ENCODE measurements at places on chromosomes 2 and 18. TPM values are rescaled to one million over a fixed set of nuclear protein-coding genes. Genes with fewer than 3 reads are reported as not detected.

DNA sequence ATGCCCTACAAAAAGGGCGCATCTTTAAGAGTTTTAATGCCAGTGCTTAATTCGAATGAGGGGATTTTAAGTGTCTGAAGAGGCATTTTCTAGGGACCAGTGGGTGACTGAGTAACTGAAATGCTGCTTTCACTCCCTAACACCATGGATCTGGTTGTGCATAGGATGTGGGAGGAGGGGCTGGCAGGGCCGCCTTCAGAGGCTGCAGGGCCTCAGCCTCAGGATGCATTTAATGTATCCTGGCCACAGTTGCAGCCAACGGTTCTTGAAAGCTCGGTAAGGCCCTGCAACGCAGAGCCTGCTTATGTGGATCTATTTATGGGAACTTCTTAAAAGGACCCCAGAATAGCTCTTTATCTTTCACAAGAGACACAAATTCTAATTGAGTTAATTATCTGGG, 25.8 kb upstream of the IL18RAP start:
- no peak for DNase-seq

DNA sequence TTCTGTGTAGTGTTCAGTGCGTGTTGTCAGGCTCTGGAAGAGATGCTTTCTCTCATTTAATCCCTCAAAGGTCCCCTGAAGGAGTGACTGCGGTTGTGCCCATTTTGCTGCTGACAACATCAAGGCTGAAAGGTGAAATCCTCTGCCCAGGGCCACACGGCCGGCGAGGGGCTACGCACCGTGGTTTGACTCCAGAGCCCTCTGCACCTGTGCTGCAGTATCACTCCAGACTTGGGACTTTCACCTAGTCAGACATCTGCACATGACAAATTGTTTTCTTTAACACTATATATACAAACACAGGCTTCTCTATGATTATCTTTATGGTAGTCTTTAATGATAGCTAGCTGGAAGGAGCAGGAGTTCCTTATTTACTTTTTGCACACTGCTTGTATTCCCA, 90.2 kb downstream of the ARMC9 start:
- no peak for DNase-seq

DNA sequence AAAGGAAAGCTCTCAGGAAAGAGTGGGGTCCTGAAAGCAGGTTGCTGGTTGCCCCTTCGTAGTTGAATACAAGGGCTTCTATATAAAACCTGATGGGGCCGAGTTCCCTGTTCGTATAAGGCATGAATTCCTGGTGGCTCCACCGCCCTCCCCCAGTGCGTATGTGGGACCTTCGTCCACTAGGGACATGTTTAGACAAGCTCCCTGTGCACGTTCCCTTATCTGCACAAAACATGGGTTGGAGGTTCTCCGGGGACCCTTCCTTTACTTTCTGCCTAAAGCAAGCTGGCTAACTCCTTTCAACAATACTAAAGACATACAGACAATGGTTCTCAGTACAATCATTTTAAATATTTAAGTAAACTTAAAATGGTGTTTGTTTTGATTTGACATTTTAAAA, 8.0 kb downstream of the CLUL1 start:
- no peak for DNase-seq

- no peak for DNase-seq
Observed at GRCh38 chr2:31239593-31240177, 5.7 kb downstream of the EHD3 start.

GRCh38 chr2:172072303-172072702, 13.0 kb upstream of the DLX1 start:
- no peak for DNase-seq

DNA sequence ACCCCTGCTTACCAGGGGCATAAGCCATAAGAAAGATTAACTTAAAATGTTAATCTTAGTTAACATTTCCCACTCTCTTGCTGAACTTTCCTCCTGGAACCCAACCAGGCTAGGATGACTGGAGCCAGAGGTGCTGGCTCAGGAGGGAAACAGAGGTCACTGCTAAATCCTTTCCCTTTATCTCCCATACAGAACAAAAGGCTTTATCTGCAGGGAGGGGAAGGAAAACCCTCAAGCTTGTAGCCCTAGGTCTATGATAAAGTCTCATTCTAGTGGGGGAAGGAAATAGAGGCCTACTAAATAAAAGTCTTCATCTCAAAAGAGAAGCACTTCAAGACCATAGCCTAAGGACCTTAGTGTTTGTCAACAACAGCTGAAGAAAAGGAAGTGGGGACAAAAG, 18.6 kb downstream of the HIBCH start:
- no peak for DNase-seq

GRCh38 chr2:222088561-222088960, 210.2 kb downstream of the PAX3 start:
- no peak for DNase-seq

DNA sequence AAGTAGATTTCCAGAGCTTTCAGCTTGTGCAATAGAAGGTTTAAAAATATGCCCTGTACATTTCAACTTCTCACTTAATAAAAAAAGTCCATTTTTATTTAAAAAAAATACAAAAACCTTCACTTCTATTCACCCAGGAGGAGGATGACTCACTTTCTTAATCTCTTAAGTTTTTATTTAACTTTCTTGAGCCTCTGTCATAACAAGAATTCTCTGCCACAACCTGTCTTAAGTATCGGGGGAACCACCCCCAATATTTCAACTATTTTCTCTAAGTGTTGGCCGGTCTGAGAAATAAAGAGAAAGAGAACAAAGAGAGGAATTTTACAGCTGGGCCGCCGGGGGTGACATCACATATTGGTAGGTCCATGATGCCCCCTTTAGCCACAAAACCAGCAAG, 58.4 kb downstream of the LRATD1 start:
- no peak for DNase-seq

DNA sequence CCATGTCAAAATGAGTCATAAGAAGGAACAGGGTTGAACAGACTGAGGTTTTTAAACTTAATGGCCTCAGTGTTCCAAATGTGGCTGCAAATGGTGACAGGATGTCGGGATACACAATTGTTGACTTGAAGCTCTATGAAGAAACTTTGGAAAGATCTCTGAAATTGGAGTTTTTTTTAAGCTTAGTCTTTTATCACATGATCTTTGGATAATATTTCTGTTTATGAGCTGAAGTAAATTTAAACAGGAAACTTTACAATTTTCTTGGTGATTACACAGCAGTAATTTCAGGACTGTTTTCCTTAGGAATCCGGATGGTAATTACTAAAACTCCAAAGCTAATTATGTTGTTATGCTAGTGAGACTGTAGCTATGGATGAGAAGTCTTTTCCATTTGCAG, 199.1 kb upstream of the NRXN1 start:
- DNase-seq, result no peak

DNA sequence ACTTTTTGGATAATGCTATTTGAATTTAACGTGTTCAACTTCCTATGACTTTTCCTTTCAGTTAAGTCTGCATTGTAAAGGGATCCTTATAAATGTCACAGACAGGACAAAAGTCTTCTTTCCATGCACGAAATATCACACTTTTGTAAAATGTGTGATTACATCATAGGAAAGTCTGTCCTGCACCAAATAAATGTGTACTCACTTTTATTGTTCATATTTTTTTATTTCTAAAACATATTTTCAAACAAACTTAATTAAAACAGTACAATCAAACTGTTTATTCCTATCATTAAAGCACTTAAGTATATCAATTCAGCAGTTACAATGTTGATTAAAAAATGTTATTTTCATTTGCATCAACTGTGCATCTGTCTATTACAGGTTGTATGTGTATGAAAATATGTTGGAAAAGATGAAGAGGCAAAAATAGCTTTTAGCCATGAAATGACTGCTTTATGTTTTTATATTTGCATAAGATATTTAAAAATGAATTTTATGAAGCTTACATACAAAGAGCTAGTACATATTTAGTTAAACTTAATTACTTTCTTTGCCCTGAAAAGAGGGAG, 105.6 kb downstream of the CSRNP3 start:
- no peak for DNase-seq

DNA sequence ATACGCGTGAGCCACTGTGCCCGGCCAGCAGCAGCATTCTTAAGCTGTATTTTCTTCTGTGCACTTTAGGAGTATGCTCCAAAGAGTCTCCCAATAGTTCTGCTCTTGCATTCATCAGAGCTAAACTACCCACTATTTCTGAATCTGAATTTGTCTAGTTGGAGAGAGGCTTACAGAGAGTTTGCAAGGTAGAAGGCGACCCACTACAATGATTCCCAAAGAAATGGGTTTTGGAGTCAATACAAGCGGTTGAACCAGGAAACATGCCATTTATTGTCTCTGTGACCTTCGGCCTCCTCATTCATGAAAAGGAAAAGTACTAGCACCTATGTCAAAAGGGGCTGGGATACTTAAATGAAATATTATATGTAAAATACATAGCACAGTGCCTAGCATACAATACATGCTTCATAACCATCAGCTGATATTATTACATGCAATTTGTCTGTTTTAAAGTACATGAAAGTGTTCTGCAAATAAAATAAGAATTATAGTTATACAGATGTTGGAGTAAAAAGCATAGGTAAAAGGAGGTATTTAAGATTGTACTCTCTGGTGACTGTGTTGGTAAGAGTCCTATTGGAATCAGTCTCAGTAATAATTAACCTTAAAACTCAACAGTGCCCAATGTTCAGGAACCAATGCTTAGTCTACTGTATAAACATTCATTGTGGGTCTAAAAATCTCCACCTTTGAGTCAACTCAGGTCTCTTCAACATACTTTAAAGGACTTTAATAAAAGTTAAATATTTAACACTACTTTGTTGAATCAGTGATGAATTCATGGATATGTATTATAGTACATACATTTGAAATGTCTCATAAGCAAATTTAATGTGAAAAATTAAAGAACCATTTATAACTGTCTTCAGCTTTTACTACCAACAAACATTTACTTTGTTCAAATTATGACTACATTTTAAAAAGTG, 89.8 kb upstream of the GRB14 start:
- no peak for DNase-seq

DNA sequence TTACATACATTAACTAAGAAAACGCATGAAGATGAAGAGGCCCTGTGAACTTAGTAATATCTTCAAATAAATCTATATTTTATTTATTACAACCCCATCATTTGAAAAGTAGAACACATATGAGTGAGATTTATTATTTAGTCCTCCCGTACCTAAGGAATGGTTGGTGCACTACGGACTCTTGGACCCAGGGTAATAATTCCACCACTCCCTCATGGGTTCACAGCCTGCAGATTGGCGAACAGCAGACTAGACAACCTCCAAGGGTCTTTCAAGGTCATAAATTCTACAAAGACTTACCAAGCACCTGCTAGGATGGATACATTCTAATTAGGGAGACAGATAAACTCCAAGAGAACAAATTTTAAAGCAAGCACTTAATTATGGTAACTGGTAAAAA, 51.6 kb downstream of the GALNT14 start:
- no peak for DNase-seq

GRCh38 chr2:138147796-138148195, 183.5 kb downstream of the HNMT start:
- DNase-seq, result no peak

DNA sequence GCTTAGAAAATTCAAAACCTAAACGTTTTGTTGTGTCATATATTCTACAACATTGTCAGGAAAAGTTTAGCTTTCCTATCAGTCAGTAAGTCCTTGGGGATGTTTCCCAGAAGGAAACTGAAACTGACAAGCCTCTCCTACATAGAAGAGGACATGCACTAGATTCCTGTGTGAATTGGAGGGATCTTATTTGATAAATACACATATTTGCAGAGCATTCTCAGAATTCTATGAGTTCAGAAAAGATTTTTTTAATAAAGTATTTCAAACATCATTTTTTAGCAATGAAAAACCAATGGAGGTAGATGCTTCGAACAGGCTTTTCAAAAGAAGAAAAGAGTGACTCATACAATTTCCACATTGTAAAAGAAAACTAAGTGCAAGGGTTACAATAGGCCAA, 1706.7 kb downstream of the SUCLG1 start:
- no peak for DNase-seq

DNA sequence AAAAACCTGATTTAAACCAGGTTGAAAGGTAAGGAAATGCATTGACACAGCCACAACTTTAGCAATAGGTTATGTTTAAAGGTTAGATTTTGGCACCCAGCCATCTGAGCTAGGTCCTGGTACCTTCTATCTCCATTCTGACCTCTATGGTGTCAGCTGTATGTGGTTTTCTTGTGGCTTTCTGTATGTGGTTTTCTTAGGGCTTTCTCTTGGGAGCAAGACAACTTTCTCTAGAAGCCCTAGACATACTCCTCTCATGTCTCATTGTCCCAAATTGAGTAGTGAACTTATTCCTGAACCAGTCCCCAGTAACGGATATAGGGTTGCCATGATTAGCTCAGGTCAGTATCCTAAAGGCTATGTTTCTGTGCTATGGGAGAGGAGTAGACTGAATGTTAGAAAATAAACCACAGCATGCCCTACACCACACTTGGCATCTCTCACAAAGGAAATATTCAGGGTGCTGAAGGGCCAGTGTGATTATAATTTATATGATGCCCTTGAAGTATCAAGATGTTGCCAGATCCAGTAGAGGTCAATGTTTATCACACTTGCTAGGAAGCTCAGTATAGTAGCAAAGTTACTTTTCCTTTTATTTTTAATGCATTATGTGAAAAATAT, 176.1 kb downstream of the CAPN13 start:
- no peak for DNase-seq

GRCh38 chr2:162172802-162173370, 20.8 kb upstream of the GCG start:
- no peak for DNase-seq

DNA sequence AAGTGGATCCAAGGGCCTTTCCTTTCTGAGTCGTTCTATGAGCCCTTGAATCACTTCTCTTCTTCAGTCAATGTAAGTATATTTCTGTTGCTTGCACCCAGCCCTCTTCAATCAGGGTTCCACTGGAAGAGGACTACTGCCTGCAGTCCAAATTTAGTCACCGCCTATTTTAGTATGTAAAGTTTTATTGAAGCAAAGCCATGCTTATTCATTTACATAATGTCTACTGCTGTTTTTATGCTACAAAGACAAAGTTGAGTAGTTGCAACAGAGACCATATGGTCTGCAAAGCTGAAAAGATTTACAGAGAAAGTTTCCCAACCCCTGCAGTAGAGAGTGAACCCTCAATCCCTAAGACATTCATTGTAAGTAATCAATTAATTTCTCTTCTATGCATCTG, 332.5 kb upstream of the TNP1 start:
- no peak for DNase-seq

Gene INHBB
- not detected for total RNA-seq

Gene ZSWIM2
- total RNA-seq, result not detected

Gene C2orf72
- total RNA-seq, result 0.47 TPM

Gene RIT2
- total RNA-seq, result not detected

Gene SOWAHC
- total RNA-seq, result 0.11 TPM

Gene TCF23
- not detected for total RNA-seq

Gene EPHA4
- total RNA-seq, result 32.8 TPM

Gene TTC39C
- total RNA-seq, result 95.1 TPM

Gene FBXO15
- 2.1 TPM for total RNA-seq

Gene HJURP
- total RNA-seq, result 100 TPM

Gene CFAP221
- total RNA-seq, result not detected

Gene FAHD2A
- 38.2 TPM for total RNA-seq

Gene ACTG2
- total RNA-seq, result 0.43 TPM

Gene TRIM43
- not detected for total RNA-seq

Gene MBP
- total RNA-seq, result 138 TPM

All from activated naive CD8-positive, alpha-beta T cell treated with anti-CD3 and anti-CD28 coated beads, Interleukin-2, amount 10 ng/mL, durations not matched to agents 7 days and 5 days (primary cell).